COLO829 (cell line): ENCODE measurements at places on chromosomes 16 and 17.

GRCh38 chr16:80441935-80442334, 98.9 kb upstream of the DYNLRB2 start:
- no peak for DNase-seq

DNA sequence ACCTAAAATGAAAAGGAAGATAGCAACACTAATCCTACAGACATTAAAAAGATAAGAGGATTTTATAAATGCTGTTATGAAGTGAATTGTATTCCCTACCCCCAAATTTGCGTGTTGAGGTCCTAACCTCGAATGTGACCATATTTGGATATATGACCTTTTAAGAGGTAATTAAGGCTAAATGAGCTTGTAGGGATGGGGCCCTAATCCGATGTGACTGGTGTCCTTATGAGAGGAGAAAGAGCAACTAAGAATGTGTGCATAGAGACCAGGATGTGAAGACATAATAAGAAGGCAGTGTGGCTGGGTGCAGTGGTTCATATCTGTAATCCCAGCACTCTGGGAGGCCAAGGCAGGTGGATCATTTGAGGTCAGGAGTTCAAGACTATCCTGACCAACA, 48.2 kb upstream of the FAM20A start:
- no peak for DNase-seq

DNA sequence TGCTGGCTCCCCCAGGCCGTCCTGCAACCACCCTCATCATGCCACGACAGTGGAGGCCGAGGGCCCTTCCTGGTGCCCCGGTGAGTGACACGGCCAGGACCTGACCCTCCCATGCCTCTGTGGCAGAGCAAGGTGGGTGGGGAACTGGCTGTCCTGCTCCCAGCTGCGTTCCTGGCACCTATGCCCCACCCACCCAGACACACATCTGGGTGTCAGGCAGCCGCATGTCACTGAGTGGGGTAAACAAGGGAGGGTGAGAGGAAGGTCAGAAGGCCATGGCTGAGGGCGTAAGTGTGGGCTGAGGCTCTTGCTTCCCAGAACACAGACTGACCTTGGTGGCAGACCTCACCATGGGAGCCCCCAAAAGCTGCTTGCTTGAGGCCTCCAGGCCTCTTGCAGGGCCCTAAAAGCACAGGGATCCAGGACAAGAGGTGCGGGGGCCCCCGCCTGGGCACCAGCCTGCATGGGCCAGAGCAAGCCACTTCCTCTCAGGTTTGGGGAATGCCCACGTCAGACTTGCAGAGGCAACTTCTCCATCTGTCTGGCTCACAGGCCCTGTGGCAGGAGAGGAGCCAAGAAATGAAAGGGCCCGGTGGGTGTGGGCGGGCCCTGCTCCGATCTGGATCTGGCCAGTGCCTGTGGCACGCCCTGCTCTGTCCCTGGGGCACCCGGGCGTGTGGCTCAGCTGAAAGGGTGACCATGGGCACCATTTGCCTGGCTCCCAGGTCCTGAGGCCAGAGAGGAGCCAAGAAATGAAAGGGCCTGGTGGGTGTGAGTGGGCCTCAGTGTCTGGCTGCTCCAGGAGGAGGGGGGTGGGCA, 3.9 kb upstream of the CCDC57 start:
- DNase-seq: no peak

DNA sequence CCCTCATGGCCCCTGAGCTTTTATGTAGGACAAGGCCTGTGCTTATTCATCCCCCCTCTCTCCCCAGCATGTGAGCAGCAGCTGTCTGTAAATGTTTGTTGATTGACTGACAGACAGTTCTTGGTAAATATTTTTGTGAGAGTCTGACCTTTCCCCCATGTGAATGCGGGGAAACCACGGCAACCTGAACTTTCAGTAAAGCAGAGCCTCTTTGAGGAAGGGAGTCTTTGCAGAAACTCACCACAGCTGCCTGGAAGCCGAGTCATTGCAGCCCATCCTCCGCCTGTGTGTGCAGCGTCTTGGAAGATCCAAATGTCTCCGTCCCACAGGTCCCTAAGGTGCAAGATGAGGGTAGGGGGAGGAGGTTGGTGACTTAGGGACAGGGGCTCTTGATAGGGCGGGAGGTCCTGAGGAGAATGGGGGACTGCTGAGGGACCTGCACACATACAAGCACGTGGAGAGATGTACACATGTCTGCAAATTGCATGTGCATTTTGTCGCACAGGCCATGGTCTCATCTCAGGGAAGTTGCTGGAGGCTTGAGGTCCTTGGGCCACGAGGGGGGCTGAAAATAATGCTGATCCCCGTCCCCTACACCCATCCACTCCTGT, 23.0 kb upstream of the IL21R start:
- DNase-seq: no peak

GRCh38 chr17:2776589-2777241, 19.5 kb upstream of the RAP1GAP2 start:
- DNase-seq: no peak
